Pulmonary artery endothelial cell (primary cell): ENCODE measurements at places on chromosomes 4 and X.
A peak's percentile ranks its signal among the peaks of the same experiment; 100 is the strongest.

- DNase-seq, result no peak
These were observed 20.0 kb downstream of the SH3KBP1 start for GRCh38 chrX:19867411-19867732.

GRCh38 chrX:130415201-130415600 is 13.4 kb downstream of the RBMX2 start:
- DNase-seq, result no peak

- DNase-seq, result no peak
These were observed 304.1 kb upstream of the TECRL start for GRCh38 chr4:64713256-64713840.

GRCh38 chr4:153514001-153514526 is 47.9 kb downstream of the TMEM131L start:
- DNase-seq, result peak; percentile 33

- peak; percentile 8 for DNase-seq
These were observed 82.4 kb upstream of the HPRT1 start for GRCh38 chrX:134377537-134377936.

DNA sequence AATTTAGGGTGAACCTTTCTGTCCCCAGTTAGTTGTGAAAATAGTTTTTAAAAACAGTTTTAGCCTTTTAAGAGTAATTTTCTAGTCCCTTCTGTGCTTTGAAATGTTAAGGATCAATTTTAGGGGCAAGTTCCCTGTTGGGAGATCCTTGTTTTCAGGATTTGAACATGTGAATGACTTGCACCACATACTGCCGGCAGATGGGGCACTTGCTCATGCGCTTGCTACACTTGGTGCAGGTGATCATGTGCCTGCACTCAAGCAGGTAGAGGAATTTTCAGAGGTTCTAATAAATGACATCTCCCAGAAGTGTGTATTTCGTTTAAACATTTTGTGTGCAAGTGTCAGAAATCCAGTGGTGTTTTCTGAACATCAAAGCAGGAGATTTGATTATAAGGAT is 195.9 kb downstream of the CHM start:
- DNase-seq, result no peak

DNA sequence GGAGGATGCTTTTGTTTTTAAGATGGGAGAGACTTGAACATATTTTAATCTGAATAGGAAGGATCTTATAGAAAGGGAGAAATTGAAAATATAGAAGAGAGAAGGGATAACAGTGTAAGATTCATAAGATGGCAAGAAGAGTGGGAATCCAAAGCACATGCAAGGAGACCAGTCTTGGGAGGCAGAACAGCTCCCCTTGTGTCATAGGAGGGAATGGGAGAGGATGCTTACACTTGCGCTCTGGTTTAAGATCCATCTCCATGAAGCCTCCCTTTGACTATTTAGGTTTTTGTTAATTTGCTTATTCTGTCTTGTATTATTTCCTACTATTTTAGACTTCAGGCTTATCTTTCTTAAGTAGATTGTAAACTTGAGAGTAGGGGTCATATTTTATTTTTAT is 42.7 kb downstream of the KIF4A start:
- DNase-seq, result no peak

GRCh38 chr4:140094438-140095420 is 59.3 kb downstream of the MAML3 start:
- DNase-seq, result peak; percentile 44

GRCh38 chrX:74318672-74319071 is 14.7 kb downstream of the ZCCHC13 start:
- DNase-seq, result no peak

- no peak for DNase-seq
These were observed 87.9 kb downstream of the YIPF7 start for GRCh38 chr4:44563496-44563895.

GRCh38 chr4:138103597-138104283 is 138.4 kb downstream of the SLC7A11 start:
- no peak for DNase-seq

DNA sequence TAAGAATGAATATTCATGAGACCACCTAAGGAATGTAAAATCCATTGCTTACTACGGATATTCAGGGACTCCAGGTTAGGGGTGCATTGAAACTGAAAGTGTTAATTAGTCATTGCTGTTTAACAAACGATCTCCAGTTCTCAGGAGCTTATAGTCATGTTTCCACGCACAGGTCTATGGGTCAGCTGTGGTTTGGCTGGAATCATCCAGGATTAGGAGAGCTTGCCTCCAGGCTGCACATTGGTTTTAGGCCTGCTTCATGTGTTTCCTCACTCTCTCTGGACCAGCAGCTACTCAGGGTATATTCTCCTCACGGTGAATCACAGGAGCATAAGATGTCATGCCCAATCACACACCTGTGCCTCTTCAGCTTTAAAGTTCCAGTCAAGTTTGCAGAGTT is 98.9 kb downstream of the ATXN3L start:
- DNase-seq, result no peak

- no peak for DNase-seq
These were observed 2.7 kb downstream of the ADGRL3 start for GRCh38 chr4:61202638-61203435.

- DNase-seq, result no peak
These were observed 17.5 kb downstream of the TRAPPC2 start for GRCh38 chrX:13716905-13717304.

- no peak for DNase-seq
These were observed 220.5 kb upstream of the RPS6KA3 start for GRCh38 chrX:20487227-20487626.

- no peak for DNase-seq
These were observed 61.0 kb downstream of the REELD1 start for GRCh38 chr4:146275370-146275769.

- DNase-seq, result no peak
These were observed 14.3 kb downstream of the CCDC22 start for GRCh38 chrX:49249616-49250015.

- no peak for DNase-seq
These were observed 82.1 kb downstream of the AREG start for GRCh38 chr4:74527049-74527448.

GRCh38 chr4:179353786-179354185 is 1911.5 kb upstream of the AGA start:
- no peak for DNase-seq

- DNase-seq, result no peak
These were observed 192.9 kb upstream of the RBPJ start for GRCh38 chr4:26127851-26128337.

- DNase-seq, result no peak
These were observed 343.9 kb upstream of the NOCT start for GRCh38 chr4:138671606-138672084.

GRCh38 chrX:139734996-139735395 is 27.0 kb upstream of the MCF2 start:
- no peak for DNase-seq

- DNase-seq, result no peak
These were observed 191.3 kb downstream of the OR13H1 start for GRCh38 chrX:131735127-131735526.

GRCh38 chrX:37476571-37477170 is 94.8 kb upstream of the LANCL3 start:
- no peak for DNase-seq

DNA sequence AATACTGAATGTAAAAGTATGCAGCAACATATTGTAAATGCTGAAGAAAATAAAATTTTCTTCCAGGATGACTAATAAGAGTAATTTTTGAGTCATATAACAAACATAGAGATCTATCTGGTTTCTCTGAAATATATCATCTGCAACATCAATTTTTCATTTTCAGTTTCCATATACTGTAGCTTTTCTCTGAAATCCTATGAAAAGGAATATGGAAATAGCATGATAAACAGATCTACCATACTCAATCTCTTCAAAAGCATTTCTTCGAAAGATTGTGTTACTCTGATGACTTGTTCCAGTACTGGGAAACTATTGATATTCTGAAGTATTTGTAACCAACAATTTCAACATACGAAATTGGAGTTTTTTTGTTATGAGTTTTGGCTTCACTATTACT is 1156.7 kb downstream of the FAM133A start:
- no peak for DNase-seq

DNA sequence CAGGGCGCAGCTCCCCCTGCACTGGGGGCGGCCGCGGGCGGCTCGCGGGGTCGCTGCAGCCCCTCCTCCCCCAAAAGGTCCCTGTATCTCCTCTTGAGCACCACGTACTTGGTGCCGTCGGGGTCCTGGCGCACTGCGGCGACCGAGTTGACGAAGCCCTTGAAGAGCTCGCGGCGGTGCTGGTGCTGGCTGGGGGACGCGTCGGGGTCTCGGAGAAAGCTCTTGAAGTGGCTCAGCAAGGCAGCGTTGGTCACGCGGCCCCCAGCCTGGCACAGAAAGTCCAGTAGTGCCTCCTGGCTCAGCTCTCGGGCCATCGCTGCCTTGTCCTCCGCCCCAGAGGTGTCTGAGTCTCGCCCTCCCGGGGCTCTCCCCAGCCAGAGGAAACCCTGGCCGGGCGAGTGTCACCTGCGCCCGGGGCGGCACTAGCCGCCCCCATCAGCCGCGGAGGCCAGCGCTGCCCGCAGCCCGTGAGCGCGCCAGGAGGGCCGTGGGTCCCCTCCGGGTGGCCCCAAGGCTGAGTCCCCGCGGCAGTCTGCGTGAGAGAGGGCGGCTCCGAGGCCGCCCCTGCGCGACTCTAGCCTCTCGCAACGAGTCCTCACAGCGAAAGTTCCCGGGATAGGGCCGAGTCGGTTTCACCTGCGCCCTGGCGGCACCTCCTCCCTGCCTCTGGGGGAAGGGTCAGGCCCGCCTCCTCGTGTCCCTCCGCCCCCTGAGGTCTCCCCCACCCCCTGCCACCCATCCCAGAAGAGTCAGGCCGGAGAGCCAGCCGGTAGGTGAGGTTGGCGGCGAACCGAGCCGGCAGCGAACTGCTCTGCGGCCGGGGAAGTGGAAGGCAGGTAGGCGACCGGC is at the start of gene SOWAHB:
Gene SOWAHB, minus strand, starts transcription at position 609 of the 849 bp plus-strand sequence. Its CDS starts 295 bp downstream, at position 314.
- DNase-seq, result no peak

DNA sequence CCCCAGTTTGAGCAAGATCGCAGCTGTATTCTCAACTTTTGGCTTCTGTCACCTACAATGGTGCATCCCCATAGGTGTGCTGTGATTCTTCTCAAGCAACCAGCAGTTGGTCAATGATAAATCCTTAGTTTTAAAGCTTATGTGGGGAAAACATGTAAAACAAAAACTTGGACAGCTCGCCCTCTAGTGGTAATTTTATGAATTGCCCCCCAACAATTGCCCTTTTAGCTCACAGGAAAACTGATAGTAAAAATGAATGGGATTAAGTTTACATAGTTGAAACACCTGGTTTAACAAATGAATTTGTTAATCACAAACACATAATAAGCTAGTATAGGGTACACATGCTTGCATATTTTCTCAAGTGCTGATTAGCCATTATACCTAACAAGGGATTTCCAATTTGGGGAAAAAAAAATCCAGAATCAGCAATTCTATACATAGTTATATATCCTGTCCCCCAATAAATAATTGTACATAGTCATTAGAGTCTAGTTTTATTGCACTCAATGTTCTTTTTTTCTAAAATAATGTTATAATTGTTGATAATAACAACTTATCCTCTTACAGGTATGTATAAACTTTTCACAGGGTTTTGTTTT is 30.1 kb downstream of the TEX13A start:
- DNase-seq, result no peak

DNA sequence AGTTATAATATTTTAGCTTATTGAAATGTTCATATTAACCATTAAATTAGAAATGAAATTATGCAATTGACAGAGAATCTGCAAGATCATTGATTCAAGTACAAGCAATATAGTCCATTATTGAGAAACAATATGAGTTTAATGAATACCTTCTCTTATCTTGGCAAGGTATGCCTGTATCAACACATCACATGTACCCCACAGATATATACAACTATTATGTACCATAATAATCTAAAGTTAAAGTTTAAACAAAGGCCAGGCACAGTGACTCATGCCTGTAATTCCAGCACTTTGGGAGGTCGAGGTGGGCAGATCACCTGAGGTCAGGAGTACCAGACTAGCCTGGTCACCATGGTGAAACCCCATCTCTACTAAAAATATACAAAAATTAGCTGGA is 514.7 kb downstream of the PCDH7 start:
- no peak for DNase-seq

- no peak for DNase-seq
These were observed 67.9 kb downstream of the GAB1 start for GRCh38 chr4:143404555-143404954.

- DNase-seq, result no peak
These were observed 76.1 kb downstream of the SLC9A6 start for GRCh38 chrX:136061286-136061685.

DNA sequence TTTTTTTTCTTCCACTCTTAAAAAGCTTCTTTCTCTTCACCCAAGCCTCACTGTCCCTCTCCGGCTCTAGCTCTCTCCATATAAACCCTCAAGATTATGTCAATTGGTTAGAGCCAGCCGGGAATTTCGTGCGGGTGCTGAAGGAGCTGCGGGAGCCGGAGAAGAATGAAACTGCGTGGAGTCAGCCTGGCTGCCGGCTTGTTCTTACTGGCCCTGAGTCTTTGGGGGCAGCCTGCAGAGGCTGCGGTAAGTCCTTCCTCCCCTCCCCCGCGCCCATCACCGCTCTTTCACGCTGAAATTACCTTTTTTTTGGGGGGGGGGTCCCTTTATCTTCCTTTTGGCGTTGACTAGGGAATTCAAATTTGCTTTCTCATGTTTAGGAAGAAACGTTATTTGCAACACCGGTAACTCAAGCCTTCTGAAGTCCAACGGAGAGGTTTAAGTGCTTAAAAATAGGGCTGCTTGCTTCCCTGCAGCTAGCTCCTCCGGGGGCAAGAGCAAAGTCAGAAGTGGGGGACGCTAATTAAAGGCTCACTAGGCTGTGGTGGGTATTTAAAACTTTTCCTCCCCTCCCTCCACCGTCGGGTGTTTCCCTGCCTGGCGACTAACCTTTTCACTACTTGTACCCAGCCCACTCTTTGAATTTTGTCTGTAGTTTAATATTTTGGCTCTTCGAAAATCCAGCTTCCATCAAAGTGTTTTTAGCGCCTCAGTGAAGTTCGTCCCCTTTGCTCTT is 491 bp downstream of the COL4A5 start:
- no peak for DNase-seq

DNA sequence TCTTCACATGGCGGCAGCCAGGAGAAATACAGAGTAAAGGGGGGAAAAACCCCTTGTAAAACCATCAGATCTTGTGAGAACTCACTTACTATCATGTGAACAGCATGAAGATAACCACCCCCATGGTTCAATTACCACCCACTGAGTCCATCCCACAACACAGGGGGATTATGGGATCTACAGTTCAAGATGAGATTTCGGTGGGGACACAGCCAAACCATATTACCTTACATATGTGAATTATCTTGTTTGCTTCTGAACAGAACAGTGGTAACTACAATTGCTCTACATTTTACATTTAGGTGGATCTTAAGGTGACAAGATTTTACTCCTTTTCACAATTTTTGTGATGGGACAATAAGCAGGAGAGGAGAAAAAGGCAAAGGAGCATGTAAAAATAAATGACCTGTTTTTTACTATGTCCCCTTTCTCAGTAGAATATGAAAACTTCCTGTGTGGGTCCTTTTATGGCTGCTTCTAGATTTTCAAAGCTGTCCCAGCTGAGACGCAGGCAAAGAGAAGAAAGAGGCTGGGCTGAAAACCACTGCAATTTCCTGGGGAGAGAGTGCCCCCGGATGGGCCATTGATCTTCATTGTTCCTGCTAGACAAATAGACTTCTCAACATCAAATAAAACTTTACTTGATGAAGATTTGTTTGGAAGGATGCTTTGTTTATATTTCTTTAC is 45.9 kb upstream of the PGM2 start:
- no peak for DNase-seq
